Left ventricle myocardium inferior (tissue), 1 donor: ENCODE measurements at places on chromosomes 6 and 20. TPM values are rescaled to one million over a fixed set of nuclear protein-coding genes. Genes with fewer than 3 reads are reported as not detected.

- H3K36me3 ChIP-seq, result no peaks in the 10 kb centered on the region
- H3K4me1 ChIP-seq, result no peaks in the 10 kb centered on the region
- H3K27ac ChIP-seq, result no peak overlapping the region
Measured at GRCh38 chr20:59736366-59736765, 132.0 kb downstream of the PHACTR3 start.

GRCh38 chr6:136738692-136739057, 53.6 kb downstream of the MAP3K5 start:
- H3K27me3 ChIP-seq, result no peaks in the 10 kb centered on the region
- H3K27ac ChIP-seq, result peak overlapping the region; percentile 76

Gene SLC17A1
- total RNA-seq, result not detected

Gene SPTLC3
- 9.0 TPM for total RNA-seq

Gene TPX2
- 0.71 TPM for total RNA-seq
